Stimulated activated CD8-positive, alpha-beta memory T cell treated with anti-CD3 and anti-CD28 coated beads, Interleukin-7, amount 100 ng/mL, for 1 hour (primary cell): ENCODE measurements at places on chromosomes 12 and 14.

DNA sequence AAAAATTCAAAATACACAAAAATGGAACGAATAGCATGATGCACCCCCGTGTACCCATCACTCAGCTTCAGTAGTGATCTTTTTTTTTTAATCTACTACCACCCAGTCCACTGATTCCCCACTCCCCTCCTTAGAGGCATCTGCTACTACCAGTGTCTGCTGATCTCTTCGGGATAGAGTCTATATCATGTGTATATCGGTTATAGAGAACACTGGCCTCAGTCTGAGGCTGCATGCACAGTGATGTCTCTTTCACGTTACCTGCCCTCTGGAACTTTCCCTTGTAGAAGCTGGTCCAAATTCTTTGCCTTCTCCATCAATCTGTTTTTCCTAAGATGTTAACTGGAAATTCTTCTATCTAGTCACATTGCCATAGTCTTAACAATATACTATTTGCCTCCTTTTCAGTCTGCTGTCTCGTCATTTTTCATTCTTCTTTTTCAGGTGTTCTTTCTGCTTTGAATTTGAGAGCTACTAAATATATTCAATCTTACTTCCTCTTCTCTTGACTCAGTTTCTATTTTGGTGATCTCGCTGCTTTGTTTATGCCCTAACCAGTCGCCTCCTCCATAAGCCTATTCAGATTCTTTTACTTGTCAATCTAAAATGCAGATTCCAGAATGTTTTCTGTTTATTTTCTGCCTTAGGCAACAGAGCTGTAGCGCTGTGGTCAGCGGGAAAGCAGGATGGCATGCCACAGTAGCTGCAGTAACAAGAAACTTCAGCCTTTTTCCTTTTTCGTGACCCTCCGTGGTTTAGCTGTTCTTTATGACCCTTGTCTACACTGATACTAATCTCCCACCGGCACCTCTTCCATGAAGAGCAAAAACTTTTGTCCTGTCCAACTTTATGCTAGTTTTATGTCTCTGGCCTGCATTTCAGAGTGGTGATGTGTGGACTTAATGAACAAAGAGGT lies 67.0 kb downstream of the FBXW8 start:
- no peak for DNase-seq

DNA sequence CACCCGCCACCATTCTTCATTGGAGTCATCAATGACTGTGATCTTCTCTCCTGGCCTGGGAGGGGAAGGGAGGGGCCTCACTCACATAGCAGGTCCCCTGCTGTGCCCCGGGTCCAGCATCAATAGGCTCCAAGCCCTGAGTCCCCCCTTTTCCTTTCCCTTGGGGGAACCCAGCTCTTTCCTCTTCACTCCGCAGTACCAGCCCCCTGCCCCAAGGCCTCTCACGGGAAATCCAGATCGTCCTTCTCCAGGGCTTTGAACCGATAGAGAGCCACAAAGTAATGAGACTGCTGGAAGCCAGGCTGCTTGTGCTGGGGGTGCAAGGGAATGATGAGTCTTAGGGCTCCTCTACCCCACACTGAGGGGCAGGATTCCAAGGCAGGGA lies 6.7 kb downstream of the STAC3 start:
- DNase-seq: no peak

- DNase-seq: no peak
These were observed 62.1 kb downstream of the TNFAIP2 start for GRCh38 chr14:103185051-103186029.

DNA sequence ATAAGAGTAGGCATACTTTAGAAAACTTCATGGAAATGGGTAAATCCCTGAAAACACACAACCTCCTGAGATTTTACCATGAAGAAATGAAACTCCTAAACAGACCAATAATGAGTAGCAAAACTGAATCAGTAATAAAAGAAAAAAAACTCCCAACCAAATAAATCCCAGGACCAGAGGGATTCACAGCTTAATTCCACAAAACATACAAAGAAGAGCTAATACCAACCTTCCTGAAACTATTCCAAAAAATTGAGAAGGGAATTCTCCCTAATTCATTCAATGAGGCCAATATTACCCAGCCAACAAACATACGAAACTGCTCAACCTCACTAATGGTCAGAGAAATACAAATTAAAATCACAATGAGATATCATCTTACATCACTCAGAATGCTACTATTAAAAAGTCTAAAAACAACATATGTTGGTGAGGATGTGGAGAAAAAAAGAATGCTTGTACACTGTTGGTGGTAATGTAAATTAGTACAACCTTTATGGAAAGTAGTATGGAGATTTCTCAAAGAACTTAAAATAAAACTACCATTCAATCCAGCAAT lies 97.3 kb upstream of the ST8SIA1 start:
- DNase-seq: no peak

- DNase-seq: no peak
These were observed 198.6 kb downstream of the BCL11B start for GRCh38 chr14:99073431-99073830.

DNA sequence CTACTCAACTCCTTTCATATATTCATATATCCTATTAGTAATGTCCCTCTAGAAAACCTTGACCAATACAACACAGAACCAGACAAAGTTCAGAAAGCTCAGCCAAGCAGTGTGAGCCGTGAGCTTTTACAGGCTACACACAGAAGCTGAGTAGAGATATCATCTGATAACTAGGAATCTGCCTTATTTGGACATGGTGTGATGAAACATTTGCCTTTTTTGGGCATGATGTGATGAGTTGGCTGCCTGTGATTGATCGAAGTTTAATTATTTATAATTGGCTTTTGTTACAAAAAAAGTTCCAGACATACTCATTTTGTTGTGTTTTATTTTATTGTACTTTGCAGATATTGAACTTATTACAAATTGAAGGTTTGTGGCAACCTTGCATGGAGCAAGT lies 46.6 kb downstream of the TESPA1 start:
- DNase-seq: no peak

GRCh38 chr14:59631237-59631636 lies 54.6 kb upstream of the CCDC175 start:
- no peak for DNase-seq

- no peak for DNase-seq
These were observed 27.7 kb upstream of the ZFP36L1 start for GRCh38 chr14:68820536-68820935.

GRCh38 chr12:13387101-13387500 lies 190.6 kb downstream of the EMP1 start:
- DNase-seq: no peak

- DNase-seq: no peak
These were observed 2.8 kb downstream of the SLC2A13 start for GRCh38 chr12:40103043-40103442.

- DNase-seq: no peak
These were observed 83.0 kb downstream of the LLPH start for GRCh38 chr12:66047411-66048021.

DNA sequence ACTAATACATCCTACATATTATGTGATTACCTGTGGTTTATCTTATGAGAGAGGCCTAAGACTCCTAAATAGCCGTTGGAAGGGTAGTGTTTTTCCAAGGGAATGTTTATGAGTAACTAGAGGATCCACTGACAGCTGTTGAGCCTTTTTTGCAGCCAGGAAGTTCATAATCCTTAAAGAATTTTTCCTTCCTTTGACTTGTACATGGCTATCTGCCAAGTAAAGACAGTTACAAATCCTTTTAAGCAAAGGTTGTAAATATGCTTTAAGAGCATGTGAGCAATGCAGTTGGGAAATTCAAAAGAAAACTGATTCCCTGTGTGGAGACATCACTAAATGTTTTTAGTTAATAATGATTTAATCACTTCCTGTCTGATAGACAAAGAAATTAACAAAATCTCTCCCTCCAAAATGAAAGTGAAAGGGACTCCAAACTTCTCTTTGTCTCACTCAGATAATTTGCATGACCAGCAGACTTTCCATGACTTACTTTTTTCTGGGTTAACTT lies 333.8 kb downstream of the PDZRN4 start:
- DNase-seq: no peak

DNA sequence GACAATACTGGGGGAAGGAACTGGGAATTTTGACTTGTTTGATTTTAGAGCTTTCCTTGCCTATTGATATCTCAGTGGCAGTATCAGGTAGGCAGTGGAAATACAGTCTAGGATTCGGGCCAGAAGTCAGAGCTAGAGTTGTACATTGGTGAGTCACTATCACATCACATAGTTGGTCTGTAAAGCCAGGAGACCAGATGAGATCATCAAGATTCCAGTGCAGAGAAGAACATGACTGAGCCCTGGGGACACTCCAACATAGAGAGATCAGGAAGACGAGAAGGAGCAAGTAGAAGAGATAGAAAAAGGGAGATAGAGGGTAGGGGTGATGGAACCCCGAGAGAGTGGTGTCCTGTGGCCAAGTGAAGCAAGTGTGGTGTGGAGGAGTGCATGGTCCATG lies 46.6 kb upstream of the NR1H4 start:
- no peak for DNase-seq

GRCh38 chr14:59310633-59311032 lies 122.2 kb downstream of the DAAM1 start:
- DNase-seq: no peak
